ENCODE measurements at places on chromosomes 3 and 15.

GRCh38 chr15:50277370-50277769 lies 11.8 kb upstream of the HDC start:
- no peak for DNase-seq

DNA sequence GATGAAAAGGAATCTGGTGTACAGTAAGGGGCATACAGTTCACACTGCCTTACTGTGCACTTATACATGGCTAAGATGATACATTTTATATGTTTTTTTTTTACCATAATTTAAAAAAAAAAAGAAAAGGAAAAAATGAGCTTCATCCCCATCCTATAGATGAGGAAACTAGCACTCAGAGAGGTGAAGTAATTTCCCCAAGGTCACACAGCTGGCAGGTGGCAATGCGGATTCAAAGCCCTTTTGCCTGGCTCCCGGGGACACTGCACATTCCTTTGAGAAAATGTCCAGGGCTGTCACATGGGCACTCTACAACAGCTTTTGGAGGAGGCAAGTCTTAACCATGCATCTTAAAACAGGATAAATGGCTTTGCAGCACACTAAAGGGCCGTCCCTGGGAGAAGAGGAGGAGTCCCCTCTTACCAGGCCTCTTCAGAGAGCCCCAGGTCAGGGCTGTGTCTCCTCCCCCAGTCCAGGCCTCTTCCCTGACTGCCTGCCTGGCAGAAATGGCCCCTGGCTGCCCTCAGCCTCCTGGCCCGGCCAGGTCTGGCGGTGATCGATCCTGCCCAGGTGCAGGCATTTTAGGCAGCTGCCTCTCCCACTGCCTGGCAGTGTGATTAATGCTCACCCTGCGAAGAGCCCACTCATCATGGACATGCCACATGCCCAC lies 95.1 kb upstream of the LINGO1 start:
- DNase-seq: no peak

GRCh38 chr3:158668506-158668905 lies 3.9 kb downstream of the LXN start:
- DNase-seq: no peak

GRCh38 chr3:184568924-184569829 lies 7.6 kb downstream of the EPHB3 start:
- DNase-seq: peak; percentile 83

DNA sequence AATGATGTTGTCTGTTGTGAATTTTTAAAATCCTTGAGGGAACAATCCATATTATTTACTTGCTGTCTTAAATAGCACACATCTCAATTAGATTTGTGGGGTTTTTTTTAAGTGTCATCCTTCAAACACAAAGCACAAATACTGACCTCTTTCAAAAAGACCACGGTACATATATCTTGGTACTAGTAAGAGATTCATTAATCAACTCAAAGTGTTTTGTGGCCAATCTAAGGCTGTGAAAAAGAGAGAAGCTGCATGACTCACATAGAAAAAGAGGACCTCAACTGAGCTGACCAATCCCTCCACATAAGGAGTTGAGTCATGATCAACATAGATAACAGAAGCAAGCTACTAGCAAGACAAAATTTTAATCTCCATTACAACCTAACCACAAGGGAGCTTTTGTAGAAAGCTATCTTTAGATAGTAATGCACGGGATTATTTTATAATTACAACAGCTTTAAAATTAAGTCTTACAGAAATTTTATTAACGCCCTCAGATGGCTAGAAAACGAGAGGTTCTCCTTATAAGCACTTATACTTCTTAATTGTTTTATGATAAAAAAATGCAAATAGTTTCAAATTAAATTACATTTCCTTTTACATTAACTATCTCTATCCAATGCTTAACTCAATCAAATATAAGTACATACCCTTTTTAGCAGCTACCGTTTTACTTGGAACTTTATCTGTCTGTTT lies 60.5 kb downstream of the TOP2B start:
- no peak for DNase-seq

GRCh38 chr15:66254089-66254950 lies 770 bp upstream of the MEGF11 start:
- DNase-seq: no peak

GRCh38 chr3:135248213-135248612 lies 453.2 kb downstream of the EPHB1 start:
- DNase-seq: no peak

GRCh38 chr3:195855471-195856409 lies 44.0 kb upstream of the MUC4 start:
- peak; percentile 19 for DNase-seq

DNA sequence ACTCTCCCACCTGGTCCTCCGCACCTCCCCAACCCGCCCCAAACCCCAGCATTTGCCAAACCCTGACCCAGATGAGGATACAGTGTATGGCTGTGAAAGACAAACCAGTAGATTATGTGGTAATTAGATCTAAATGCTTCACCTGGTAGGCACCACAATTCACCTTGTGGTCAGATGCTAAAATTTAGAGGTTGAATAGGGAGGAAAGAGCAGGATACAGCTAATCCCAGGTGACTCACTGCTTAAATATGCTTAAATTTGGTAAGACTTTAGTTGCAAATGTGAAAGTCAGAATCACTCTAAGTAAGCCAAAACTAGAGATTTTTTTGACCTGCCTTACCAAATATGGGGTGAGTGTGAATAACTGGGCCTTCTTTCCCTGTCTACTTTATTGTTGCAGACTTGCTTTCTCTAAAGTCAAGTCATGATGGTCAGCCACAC lies 105.5 kb downstream of the MME start:
- DNase-seq: no peak

DNA sequence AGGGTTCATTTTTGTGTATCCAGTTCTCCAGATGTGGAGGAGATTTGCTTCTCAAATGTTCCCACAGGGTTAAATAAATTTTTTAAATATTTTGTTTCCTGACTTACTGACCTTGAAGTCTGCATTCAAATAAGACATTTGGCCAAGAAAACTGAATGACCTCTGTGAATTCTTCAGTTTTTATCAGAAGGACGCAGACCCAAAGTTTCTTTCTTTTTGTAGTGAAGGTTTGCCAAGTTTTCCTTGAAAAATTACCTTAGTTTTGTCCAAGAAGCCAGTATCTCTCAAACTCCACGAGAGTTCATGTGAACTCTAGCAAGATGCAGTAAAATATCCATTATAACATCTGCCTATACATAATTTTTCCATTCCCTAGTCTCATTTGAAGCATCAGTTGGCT lies 202.9 kb downstream of the ZMAT3 start:
- DNase-seq: no peak

GRCh38 chr3:159499031-159499793 lies 489.4 kb upstream of the IL12A start:
- no peak for DNase-seq

- no peak for DNase-seq
These were observed 27.3 kb upstream of the SEC62 start for GRCh38 chr3:169939320-169939719.

- DNase-seq: no peak
These were observed 948.2 kb upstream of the CFAP20DC start for GRCh38 chr3:59998058-59998457.

- DNase-seq: no peak
These were observed 52.5 kb downstream of the RPL39L start for GRCh38 chr3:187086831-187087230.
